NCI-H1694 treated with DMSO at 0.1 percent for 48 hours (cell line): ENCODE measurements at places on chromosomes 12 and 14.

DNA sequence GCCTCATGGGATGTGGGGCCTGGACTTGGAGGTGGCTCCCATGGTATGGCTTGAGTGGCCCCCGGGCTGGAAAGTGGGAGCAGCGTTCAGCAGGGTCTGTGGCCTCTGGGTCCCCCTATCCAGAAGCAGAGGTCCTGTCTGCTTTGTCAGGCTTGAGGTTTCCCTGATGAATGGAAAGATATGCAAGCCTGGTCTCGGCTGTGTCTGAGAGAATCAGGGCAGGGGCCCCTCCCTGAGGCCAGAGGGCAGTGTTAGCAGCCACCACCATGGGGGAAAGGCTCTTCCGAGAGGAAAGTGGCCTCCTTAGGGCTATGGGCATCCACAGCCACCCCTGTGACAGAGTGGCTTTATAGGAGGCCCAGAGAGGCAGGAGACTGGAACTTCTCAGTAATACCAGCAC is 128.2 kb downstream of the VRK1 start:
- no peak for DNase-seq

GRCh38 chr12:12817616-12818015 is 4.5 kb downstream of the DDX47 start:
- DNase-seq = no peak

DNA sequence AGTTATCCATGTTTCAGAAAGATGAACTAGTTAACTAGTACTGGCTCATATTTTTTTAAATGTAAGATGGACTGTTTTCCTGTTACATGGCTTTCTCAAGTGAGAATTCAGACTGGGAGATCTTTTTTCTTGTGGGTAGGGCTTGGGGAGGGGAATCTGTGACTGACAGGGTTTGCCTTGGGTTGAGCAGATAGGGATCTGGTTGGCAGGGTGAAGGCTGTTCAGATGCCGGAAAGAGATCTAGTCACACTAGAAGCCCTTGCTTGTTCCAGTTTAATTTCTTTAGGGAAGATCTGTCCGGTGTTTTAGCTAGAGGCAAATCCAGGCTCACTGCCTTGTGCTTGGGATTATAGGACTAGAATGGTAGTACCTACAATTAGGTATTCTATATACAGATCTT is 63.2 kb downstream of the FBXO33 start:
- no peak for DNase-seq

GRCh38 chr12:2256915-2257314 is 204.1 kb downstream of the CACNA1C start:
- no peak for DNase-seq

DNA sequence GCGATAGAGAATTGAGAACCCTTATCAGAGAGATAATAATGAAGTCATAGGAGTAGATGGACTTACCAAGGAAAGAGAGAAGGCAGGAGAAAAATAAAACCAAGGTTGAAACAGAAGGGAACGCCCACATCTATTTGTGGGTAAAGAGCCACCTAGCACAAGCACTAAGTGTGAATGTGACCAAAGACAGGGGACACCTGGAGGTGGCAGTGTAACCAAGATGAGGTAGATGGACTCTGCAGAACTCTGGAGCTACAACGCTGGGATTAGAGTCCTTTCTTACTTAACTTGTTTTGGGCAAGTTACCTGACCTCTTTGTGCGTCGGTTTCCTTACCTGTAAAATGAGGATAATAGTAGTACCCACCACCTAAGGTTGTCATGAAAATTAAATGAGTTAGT is 101.9 kb downstream of the SLC5A8 start:
- DNase-seq = no peak

DNA sequence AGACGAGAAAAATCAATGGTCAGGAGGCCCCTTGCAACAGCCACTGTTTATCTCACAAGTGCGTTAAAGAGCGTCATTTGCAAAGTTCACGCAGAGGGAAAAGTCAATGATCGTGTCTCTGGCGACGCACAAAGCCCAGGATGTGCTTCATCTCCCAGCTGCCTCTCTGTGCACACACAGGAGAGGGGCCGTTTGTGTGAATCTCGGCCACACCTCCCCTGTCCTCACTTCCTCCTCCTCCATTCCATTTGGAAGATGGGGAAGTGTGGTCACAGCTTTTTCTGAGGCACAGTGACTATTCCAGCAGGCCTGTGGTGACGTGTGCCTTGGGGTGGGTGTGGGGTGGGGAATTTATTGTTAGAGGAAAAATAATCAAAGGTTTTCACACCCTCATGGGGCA is 90.4 kb downstream of the RBM19 start:
- no peak for DNase-seq

DNA sequence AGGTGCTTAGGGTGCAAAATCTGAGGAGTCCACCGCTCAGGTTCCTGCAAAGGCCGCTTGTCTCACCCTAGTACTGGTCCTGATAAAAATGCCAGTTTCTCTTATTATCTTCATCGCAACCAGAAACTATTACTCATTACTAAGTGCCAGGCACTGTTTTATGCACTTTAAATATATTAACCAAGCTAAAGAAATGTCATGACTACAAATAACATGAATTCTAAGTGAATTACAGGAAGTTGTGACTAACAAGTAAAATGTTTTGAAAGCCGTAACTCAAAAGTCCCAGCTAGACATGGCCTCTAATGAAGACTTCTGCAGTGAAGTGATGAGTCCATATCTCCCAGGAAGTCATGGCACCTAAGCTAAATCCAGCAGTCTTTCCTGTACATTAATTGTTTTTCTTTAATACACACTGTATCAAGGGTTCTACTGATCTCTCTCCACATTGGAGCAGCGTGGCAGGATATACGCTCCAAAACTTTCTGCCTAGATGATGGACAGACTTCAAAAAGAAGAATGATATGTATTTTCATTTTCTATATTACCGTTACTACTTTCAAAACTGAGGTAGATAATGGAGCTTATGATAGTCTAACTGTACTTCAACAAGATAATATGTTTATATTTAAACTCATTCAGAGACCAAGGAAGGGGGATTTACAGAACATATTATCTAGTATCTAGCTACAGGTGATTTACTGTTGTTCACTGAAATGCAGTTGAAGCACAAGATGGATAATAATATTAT is 117.3 kb upstream of the ARID2 start:
- no peak for DNase-seq
